Activated T-cell treated with anti-CD3 and anti-CD28 coated beads, Interleukin-2, amount 50 U/mL, for 4 hours (primary cell): ENCODE measurements at places on chromosomes 6 and 20. TPM values are rescaled to one million over a fixed set of nuclear protein-coding genes. Genes with fewer than 3 reads are reported as not detected.

GCLC gene
- total RNA-seq: 32.2 TPM

GRCh38 chr6:84253380-84253779, 25.9 kb upstream of the CEP162 start:
- no peak for DNase-seq

DNA sequence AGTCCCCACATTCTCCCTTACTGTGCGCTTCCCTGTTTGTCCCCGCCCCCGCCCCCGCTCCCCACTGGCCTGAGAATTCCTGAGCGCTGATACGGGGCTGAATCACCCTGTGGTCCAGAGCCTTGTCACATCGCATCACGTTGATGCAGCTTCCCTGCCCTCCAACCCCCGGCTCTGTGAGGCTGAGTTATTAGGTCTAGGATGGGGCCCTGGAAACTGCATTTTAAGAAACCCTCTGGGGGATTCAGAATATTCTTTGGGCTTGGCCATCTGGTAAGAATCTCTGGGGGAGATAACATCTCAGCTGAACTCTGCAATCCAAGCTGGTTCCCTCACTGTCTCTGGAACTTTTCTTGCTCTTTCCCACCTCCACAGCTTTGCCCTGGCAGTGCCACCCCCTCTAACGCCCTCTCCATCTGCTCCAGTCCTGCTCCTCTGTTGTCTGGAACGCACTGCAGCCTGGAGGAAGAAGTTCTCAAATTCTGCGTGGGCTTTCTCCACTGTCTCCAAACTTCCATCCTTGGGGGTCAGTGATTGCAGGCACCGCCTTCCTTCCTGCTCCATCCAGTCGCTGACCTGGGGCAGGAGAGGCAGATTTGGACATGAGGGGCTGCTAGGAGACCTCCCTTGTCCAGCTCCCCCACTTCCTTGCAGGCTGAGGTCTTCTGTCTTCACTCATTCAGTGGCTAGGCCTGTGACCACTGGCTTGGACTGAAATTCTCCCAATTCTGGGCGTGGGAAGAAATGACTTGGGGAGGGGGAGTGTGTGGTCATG, 42.6 kb downstream of the KIAA1755 start:
- no peak for DNase-seq

GRCh38 chr6:154230393-154230792, 126.2 kb downstream of the IPCEF1 start:
- no peak for DNase-seq

DNA sequence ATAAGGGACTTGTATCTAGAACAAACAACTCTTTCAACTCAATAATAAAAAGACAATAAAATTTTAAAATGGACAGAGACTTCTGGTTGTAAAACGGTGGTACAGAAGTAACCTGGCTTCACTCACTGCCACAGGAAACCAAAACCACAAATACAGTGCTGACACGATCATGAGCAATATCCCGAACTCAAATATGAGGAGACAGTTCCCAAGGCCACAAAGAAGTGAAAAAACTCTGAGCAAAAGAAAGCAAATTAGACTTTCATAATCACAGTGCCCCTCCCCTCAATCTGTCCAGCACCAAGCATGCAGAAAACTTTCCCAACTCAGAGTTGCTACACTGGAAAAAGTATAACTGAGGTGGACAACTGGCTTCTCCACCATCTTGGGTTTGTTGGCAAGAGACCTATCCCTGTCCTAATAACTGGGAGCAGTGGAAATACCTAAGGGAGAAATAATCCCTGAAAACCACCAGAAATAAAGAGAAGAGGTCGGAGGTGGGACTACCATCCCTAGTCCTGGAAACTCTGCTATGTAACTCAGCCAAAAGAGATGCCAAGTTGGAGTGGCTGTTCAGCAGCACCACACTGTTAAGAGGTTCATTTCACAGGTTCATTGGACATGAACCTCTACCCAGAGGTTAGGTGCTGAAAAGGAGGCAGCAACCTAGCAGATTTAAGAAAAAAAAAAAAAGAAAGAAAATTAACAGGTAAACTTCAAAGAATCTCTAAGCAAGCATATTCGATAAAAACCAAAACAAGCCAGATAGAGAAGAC, 55.5 kb downstream of the REV3L start:
- DNase-seq: peak; percentile 4
